H9 (cell line): ENCODE measurements at places on chromosomes 2 and 18. TPM values are rescaled to one million over a fixed set of nuclear protein-coding genes. Genes with fewer than 3 reads are reported as not detected.

UGT1A8 gene
- total RNA-seq: not detected in 2 replicates

TWIST2 gene
- 0.22 and 0.33 TPM in 2 replicates for total RNA-seq

NDUFB3 gene
- total RNA-seq: 59.6 and 63.2 TPM in 2 replicates

REG3G gene
- total RNA-seq: not detected in 2 replicates

WDR35 gene
- 16.2 and 16.7 TPM in 2 replicates for total RNA-seq

COA5 gene
- 23.6 and 24.5 TPM in 2 replicates for total RNA-seq

ZSWIM2 gene
- not detected in 2 replicates for total RNA-seq

CPO gene
- 0.66 and 0.68 TPM in 2 replicates for total RNA-seq

TGFBRAP1 gene
- 22.8 and 23.6 TPM in 2 replicates for total RNA-seq

HS6ST1 gene
- 58.9 and 60.2 TPM in 2 replicates for total RNA-seq
